ENCODE measurements at places on chromosomes 1 and 21. TPM values are rescaled to one million over a fixed set of nuclear protein-coding genes. Genes with fewer than 3 reads are reported as not detected.

Gene CFAP107
- polyA plus RNA-seq = 7.0 TPM

Gene NT5C1A
- polyA plus RNA-seq = 1.5 TPM

Gene INTS11
- 206 TPM for polyA plus RNA-seq

Gene PTPN22
- 0.22 TPM for polyA plus RNA-seq

Gene KCNJ6
- 4.1 TPM for polyA plus RNA-seq

Gene LRRC3
- polyA plus RNA-seq = 4.4 TPM

Gene MDM4
- 28.3 TPM for polyA plus RNA-seq
